NCI-H748 treated with DMSO at 0.1 percent for 48 hours (cell line): ENCODE measurements at places on chromosomes 7 and 10.

- no peak for DNase-seq
These were observed 464.1 kb downstream of the SUGCT start for GRCh38 chr7:40598915-40599314.

GRCh38 chr10:20785174-20785573 lies 111.9 kb downstream of the NEBL start:
- no peak for DNase-seq

DNA sequence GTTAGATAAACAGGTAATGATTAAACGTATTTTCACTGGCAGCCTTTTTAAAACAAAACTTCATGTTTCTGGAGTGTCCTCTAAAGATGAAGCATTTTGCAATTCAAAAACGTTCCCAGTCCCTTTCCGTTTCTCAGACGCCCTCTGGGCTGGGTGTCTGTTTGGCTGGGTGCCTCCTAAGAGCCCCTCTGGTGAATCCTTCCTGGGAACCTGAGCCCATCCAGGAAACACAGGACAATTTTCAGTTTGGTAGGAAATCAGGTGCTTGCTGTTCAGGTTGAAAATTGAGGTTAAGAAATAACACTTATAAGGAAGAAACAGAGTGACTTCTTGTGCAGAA lies 76.7 kb downstream of the CHN2 start:
- DNase-seq: no peak

DNA sequence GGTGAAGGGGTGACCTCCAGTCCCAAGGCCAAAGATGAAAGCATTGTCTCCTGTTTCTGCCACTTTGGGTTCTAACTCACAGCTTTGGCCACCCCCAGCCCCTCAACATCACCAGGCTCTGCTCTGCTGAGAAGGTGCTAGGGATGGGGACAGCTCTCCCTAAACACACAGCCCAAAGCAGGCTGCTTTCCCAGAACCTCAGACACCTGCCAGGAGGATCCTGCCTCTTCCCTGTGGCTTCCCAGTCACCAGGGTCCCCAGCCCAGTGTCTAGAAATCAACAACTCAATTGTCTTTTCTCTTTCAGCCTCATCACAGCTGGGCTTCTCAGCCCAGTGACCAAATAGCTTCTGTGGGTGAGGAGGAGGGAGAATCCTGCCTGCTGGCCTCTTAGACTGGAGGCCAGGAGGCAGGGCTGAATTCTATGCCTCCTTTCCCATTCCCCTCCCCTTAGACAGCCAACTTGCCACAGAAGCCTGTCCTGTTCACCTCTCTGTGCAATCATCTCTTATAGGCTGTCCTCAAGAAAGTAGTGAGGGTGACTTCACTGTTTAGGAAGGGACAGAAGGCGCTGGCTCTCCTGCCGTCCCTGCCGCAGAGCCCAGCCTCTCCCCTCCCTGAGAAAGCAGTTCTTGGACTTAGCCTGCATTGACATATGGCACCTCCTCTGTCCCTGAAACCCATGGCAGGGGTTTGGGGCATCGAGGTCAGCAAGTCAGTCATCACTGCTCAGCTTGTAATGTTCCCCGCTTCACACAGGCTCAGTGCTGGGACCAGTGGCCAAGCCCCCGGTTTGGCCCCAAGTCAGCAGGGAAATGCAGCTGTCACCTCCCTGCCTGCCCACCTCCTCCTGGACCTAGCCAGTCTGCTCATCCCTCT lies 3.7 kb downstream of the FGF8 start:
- no peak for DNase-seq

DNA sequence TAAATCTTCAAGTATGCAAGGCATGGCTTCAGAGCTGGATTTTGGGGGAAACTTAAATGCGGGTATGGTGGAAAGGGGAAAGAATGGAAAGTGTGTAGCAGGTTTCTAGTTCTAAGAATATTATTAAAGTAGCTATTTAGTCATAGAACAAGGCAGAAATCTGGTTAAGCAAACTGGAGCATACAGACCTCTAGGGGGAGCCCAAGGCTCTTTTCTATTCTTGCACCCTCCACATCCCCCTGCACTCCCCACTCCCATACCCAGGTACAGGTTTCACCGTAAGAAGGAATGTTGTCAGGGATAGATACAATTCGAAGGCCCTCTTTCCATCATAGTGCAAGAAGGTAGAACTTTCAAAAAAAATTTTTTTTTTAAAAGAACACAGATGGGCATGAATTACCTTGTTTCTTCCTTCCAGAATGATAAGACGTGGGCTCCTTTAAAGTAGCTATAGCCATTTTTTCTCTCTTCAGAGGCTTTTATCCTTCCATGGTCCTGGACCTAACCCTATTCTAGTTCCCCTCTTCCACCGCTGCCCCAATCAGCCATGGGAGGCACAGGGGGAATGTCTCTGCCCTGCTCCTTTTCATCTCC lies 41.5 kb upstream of the SMIM30 start:
- peak; percentile 85 for DNase-seq

DNA sequence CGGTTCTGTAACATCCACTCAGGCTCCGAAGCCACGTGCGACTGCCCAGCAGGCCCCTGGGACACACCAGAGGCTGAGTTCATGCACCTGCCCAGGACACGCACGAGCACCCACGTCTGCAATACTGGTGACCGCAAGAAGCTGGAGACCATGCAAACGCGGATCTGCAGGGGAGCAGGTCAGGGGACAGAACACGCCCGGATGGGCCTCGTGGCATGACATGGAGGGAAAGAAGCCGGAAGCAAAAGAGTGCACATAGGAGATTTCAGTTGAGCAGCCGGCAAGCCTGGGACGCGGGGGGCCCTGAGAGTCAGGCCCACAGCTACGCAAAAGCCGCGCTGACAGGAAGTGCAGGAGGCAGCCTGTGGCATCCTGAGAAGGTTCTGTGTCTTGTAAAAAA lies 73.7 kb downstream of the FOXL3 start:
- DNase-seq: no peak

DNA sequence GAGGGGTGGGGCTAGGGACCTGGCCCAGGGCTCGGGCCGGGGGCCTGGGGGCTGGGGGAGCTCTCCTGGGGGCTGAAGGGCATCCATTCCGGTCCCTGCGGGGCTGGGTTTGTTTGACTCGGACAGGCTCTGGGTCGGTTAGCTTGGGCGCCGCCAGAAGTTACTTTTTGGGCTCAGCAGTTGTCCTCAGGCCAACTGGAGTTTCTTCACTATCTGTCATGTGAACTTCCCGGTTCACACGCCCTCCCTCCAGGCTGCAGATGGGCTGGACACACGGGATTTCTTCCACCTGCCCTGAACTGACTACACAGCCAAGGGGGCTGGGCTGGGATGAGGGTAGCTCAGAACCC lies 3.8 kb downstream of the SLC4A2 start:
- no peak for DNase-seq

DNA sequence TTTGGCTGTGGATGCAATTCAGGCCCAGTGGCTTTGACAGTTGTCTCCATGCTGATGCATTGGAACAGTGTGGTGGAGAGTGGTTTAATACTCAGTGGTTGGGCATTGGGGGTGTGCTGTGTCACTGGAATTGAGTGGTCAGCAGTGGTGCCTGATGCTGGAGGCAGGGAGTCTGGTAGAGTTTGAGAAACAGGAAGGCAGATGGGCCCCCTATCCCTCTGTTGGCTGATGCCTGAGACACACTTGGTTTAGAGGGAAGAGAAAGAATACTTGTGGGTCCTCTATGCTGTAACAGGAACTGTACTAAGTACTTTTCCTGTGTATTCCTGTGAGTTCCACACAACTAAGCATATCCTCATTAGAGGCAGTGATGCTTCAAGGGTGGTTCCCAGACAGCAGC lies 55.4 kb downstream of the EEPD1 start:
- no peak for DNase-seq

DNA sequence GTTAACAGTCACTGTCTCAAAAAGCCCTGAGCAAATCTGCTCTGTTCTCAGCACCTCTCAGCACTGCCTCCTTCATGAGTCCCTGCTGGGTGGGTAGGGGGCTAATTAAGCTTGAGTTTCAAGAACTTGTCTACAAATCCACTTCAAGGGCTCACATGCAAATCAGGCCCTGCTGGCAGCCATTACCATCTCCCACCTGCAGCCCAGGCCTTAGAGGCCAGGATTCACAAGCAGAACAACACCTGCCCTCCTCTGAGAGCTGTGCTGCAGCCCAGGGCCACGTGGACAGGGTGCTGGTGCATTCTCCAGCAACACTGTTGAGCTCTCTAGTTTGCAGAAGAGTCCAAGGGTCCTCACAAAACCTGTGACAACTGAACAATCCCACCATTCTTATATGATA lies 119.2 kb downstream of the DPP6 start:
- DNase-seq: no peak

- no peak for DNase-seq
These were observed 423.5 kb downstream of the ANKRD7 start for GRCh38 chr7:118648002-118648401.

DNA sequence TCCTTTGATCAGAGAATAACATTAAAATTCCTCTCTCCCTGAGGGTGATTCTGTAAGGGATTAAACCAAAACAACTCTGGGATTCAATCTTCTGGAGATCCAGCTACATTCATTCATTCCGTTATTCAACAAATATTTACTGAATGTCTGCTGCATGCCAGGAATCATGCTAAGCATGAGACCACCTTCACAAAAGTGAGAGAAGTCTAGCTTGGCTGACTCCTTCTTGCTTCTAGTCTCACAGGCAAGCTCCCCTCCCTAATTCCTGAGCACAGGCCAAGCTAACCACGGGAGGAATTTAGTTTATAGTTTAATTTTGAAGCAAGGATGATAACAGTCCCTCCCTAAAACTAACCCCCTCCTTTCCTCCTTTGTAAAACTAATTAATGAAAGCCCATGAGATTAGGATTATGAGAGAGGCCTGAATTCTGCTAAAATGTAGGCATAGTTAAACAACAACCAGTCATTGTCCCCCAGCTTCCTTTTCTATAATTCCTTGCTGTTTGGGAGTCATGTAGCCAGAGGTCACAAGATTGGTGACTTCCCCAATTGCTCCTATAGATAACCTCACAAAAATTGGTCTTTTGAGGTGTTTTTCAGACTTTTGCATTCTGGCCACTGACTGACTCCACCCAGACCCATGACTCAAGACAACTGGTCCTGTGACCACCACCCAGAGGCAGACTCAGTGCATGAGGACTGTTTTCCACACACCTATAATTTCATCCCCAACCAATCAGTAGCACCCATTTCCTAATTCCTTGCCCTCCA lies 113.5 kb downstream of the ITGB8 start:
- no peak for DNase-seq

- DNase-seq: no peak
These were observed 102.7 kb downstream of the CALN1 start for GRCh38 chr7:72309476-72309875.

- DNase-seq: no peak
These were observed 12.0 kb downstream of the MTG1 start for GRCh38 chr10:133405844-133406527.

GRCh38 chr7:95246831-95247370 lies 77.4 kb downstream of the PON1 start:
- DNase-seq: peak; percentile 94

GRCh38 chr10:20040012-20040411 lies 223.8 kb downstream of the PLXDC2 start:
- no peak for DNase-seq

DNA sequence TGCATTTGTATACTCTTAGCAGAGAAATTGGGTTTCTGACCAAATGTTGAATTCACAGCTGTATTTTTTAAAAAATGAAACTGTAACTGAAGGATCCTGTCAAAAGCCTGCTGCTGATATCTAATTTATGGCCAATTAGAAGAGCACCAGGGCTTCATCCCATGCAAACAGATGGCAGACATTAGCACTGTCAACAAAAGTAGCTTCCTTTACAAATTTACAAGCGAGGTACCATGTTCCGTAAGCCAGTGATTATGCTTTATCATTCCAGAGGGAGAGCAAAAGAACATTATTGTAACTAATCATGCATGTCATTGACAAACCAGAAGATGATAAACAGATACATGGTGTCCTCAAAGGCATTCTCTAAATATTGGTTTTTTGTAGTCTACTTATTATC lies 177.2 kb upstream of the DKK1 start:
- DNase-seq: no peak

- DNase-seq: no peak
These were observed 15.6 kb downstream of the SEC23IP start for GRCh38 chr10:119908166-119908565.

GRCh38 chr10:44969854-44970253 lies 8.8 kb downstream of the DEPP1 start:
- no peak for DNase-seq

DNA sequence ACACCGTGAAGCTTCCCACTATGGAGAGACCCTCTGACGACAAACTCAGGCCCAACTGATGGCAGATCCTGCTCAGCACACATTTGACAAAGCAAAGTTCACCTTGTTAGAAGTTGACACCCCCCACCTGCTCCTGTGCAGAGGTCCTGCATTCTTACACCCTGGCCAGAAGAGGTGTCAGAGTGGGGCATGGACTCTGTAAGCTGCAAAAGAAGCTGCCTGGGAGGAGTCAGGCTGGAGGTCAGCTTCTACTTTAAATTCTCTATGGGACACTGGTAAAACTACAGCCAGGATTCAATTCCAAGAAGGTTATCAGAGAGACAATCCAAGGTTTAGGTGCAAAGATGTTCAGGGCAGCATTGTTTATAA lies 20.0 kb upstream of the TNS3 start:
- DNase-seq: no peak

DNA sequence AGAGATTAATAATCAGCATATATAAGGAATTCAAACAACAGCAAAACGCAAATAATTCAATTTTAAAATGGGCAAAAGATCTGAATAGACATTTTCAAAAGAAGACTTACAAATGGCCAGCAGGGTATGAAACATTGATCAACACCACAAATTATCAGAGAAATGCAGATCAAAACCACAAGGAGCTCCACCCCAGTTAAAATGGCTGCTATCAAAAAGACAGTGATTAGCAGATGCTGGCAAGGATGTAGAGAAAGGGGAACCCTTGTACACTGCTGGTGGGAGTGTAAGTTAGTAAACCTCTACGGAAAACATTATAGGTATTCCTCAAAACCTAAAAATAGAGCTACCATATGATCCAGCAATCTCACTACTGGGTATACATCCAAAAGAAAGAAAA lies 128.0 kb upstream of the CACUL1 start:
- no peak for DNase-seq

- DNase-seq: no peak
These were observed 32.1 kb upstream of the GATAD1 start for GRCh38 chr7:92415225-92415624.

- DNase-seq: no peak
These were observed 266.7 kb upstream of the PHF14 start for GRCh38 chr7:10706875-10707493.

GRCh38 chr10:71646037-71646436 lies 73.5 kb downstream of the C10orf105 start:
- no peak for DNase-seq

DNA sequence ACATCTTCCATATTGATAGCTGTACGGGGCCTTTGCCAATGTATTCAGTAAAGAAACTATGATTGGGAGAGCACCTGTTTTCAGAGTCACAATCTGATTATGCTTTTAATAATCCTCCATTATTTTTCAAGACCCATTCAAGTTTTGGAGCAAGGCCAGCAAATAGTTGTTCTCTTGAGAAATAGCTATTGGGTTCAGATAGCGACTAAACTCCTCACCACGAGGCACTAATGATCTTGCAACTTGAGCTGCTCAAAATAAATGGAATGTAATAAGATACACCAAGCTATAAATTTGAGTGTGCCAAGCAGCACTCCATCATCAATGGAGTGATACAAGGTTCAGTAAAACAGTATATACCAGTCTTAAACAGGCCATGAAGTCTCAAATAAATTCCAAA lies 7.4 kb upstream of the MALRD1 start:
- DNase-seq: no peak

- DNase-seq: no peak
These were observed 4.2 kb downstream of the NOS3 start for GRCh38 chr7:150994838-150995510.
